ENCODE measurements at places on chromosomes 3 and 15.

GRCh38 chr15:60165111-60165510 is 161.0 kb downstream of the FOXB1 start:
- no peak for DNase-seq

DNA sequence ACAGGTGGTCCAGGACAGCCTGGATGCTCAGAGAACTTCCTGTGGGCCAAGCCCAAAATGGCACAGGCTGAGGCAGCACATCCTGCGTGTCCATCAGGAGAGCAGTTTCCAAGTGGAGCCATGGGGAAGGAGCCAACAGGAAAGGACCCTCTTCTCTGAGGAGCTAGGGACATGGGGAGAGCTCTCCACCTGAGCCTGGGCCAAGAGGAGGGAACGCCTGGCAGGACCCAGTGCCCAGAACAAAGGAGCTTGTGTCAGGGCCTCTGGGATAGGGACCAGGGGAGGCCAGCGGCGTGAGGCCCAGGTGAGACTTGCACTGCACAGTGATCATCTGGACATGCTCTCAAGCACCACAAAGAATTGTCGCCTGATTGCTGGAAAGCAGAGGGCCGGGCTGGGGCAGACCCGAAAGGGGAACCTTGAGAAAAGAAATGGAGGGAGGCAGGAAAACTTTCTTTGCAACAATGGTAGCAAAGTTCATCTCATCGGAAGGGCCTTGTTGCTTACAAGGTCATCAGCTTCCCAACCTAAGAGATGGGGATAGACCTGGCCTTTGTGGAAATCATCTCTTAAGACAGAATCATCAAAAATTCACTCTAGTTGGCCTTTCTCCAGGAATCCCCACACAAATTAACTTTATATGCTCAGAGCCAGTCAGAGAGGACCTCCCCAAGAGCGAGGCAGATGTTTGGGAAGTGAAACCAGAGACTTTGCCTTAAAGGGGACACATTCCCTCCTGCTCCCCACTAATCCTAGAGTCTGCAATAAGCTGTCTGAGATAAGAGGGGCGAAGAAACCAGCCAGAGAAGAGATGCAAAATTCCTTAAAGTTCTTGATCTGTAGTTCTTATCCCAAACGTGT is 47.7 kb upstream of the HES1 start:
- DNase-seq: no peak

DNA sequence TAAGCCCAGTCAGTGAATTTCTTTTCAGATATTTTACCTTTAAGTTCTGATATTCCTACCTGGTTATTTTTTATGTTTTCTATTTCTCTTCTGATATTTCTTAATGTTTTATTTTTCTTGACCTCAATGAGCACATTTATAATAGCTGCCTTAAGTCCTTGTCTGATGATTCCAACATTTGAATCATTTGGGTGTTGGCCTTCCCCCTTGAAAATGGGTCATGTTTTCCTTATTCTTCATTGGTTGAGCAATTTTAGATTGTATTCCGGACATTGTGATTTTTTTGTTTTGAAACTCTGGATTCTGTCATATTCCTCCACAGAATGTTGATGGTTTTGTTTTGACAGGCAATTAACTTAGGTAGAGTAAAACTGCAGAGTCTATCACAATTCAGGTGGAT is 9.7 kb upstream of the ACKR4 start:
- no peak for DNase-seq

DNA sequence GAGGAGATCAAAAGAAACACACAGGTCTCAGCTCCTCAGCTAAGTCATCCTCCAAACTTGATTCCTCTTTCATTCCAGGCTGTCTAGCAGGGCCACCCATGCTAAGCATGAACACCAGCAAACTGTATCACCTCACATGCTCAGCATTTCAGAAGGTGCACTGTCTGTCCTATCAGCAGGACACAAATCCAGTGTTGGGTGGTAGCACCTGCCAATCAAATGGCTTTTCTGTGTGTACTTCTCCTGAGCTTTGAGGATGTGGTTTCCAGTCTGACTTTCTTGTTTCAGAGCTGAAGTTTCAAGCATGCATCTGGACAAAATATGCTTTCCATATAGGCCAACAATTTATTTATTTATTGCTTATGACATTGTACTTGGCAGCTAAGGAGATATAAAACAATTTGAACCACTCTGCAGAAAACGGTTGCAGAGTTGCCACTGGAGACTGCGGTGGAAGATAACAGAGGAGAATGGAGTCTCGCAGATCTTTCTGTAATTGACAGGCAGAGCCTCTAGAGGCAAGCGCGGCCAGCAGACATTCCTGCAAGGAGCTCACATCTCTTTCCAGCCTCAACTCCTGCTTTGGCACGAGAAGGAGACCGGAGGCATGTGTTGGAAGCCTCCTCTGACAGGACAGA is 167.1 kb upstream of the WNT5A start:
- no peak for DNase-seq

- DNase-seq: no peak
Measured at GRCh38 chr3:10725846-10726245, 90.2 kb upstream of the SLC6A11 start.

- no peak for DNase-seq
Measured at GRCh38 chr3:26449996-26450395, 172.6 kb upstream of the LRRC3B start.

DNA sequence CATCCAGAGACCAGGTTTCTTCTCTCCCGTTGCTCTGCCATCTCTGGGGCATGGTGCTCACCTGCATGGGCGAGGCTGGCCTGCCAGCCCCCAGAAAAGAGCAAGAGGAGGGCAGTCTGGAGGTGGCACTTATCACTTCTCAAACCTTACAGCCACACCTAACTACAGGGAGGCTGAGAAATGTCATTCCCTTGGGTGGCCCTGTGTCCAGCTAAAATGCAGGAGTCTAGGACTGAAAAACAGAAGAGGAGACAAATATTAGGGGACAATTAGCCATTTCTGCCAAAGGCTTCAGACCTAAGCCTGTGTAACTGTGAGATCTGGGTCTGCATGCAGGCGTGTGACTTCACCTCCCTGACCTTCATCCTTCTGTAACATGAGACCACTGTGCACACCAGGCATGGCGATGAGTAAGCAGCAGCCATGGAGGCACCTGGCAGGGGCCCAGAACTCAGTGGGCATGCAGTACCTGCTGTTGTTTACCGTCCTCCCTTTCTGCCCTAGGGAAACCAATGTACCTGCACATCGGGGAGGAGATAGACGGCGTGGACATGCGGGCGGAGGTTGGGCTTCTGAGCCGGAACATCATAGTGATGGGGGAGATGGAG is 83.4 kb downstream of the MESD start:
- no peak for DNase-seq

- DNase-seq: no peak
Measured at GRCh38 chr3:71099997-71100719, 483.4 kb downstream of the FOXP1 start.

DNA sequence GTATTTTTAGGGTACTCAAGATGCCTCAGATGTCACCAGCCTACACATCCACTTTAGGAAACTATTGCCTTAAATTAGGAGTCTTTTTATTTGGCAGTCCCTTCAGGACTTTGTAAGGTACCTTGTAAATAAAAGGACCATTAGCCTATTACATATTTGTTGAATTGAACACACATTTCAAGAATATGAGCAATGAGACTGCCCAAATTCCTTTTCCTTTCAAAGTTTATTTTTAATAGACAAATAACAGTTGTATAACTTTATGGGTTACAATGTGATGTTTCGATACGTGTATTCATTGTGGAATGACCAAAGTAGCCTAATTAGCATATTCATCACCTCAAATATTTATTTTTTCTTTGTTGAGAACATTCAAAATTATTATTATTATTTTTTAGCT is 176.7 kb upstream of the PDZRN3 start:
- no peak for DNase-seq

DNA sequence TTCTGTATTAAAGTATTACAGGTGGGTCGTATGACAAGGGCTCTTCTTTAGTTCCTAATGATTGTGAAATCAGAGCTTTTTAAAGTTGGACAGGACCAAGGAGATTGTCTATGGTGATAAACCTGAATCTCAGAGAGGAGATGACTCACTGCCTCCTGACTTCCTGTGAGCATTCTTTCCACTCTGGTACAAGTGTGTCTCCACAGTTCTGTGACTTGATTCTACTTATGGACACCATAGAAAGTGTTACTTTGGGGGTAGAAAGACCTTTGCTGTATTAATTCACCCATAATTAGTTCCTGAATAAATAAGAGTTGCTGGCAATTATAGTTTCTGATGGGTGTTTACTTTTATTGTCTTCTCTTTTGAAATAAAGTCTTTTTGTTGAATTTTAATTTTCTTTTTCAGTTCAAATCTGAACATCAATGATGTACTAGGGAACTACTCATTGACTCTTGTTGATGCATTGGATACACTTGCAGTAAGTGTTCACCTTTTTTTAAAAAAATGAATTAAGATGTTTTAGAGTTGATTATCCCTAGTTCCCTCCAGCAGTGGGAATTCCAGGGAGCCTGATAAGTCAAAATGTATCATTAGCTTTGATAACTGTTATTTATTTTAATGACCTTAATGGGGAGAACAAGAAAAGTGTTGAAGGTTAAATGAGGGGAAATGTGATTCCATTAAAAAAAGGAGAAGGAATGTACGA is 7.4 kb downstream of the EDEM1 start:
- DNase-seq: no peak

- DNase-seq: no peak
Measured at GRCh38 chr3:9077029-9077428, 113.8 kb upstream of the RAD18 start.

- DNase-seq: no peak
Measured at GRCh38 chr3:87333393-87333892, 57.1 kb upstream of the POU1F1 start.

- no peak for DNase-seq
Measured at GRCh38 chr3:82773207-82773606, 1011.8 kb upstream of the GBE1 start.

DNA sequence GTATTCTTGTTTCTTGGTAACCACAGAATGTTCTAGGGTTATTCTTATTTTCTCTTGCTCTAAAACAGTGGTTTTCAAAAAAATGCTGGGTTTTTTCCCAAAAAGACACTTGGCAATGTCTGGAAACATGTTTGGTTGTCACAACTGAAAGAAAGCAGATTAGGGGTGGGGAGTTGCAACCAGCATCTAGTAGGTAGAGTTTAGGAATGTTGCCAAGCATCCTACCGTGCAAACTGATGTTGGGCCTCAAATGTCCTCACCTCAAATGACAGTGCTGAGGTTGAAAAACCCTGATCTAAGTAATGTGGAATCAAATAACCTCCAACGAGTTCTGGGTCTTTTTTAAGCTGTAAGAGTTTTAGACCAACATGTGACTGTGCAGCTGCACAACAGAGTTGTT is 270.5 kb upstream of the STT3B start:
- no peak for DNase-seq

DNA sequence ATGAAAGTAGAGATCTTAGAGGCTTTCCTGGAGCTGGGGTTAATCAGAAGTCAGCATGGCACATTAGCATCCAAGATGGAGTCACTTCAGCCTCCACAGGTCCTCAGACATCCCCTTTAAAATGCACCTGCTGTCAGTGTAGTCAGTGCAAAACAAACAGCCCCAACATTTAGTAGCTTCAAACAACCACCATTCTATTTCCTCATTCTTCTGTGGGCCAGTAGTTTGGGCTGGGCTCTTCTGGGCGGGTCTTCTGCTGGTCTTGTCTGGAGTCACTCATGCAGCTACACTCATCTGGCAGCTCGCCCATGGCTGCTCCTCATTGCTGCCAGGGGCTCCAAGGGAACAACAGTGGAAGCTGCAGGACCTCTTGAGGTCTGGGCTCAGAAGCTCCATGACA is 99.9 kb downstream of the TLE3 start:
- DNase-seq: no peak

DNA sequence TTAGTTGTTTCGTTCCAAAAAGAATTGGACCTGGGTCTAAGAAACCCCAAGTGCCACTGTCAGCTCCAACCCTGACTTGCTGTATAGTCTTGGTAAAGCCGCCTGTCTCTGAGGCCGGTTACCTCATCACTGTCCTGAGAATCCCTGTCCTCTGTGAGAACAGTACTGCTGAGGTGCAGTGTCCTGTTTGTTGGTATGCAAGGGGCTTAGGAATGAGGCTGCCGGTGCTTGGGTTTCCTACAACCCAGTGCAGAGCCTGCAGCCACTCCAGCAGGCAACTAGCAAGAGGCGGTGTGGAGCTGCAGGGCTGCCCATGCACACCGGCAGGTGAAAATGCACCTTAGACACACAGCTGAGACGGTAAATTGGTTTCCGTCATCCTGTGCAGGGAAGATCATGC is 52.0 kb upstream of the ATG7 start:
- DNase-seq: no peak

DNA sequence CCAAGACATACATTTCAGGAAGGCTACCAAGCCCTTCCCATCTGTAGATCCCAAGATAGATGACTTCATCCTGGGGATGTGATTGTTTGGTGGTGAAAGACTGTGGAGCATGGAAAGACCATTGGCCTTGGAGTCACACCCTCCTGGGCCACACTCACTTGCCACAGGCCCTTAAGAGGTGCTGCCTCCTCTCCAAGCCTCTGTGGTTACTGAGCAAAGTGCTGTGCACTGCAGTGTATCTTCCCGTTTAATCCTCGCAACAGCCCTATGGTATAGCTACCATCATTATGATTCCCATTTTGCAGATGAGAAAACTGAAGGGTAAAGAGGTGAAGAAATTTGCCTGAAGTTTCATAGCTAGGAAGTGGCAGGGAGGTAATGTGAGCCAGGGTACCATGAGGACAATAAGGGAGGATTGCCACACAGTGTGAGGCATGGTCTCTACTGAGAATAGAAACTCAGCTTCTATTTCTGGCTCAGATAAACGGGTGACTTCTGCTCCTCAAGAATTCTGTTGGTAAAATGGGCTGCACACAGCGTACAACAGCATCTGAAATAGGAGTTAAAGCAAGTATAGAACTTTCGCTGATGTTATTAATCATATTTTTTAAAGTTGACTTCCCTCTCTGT is 23.9 kb upstream of the RHO start:
- DNase-seq: no peak

GRCh38 chr3:63593779-63594178 is 58.7 kb upstream of the SNTN start:
- DNase-seq: no peak

DNA sequence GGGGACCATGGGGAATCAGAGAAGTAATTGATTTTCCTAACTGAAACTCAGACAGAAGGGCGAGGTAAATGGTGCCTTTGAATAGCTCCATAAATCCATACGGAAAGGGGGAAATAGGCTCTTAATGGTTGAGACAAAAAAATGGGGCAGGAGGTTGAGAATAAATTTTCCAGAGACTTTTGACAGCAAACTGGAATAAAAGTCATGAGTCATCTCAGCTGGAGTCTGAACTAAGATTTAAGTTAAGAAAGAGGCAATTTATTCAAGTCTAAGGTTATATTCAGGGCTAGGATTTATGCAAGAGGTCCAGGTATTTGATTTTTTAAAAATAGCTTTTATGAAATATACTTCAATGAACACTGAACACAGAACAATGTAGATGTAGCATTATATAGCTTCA is 238.7 kb upstream of the RORA start:
- no peak for DNase-seq

- DNase-seq: no peak
Measured at GRCh38 chr15:40960925-40961324, 7.7 kb downstream of the CHAC1 start.

- no peak for DNase-seq
Measured at GRCh38 chr3:85074003-85074402, 115.2 kb downstream of the CADM2 start.
